M059J (cell line): ENCODE measurements at places on chromosomes 2 and 18.

GRCh38 chr2:39593439-39594393 is 72.0 kb upstream of the TMEM178A start:
- peak; percentile 77 for DNase-seq

DNA sequence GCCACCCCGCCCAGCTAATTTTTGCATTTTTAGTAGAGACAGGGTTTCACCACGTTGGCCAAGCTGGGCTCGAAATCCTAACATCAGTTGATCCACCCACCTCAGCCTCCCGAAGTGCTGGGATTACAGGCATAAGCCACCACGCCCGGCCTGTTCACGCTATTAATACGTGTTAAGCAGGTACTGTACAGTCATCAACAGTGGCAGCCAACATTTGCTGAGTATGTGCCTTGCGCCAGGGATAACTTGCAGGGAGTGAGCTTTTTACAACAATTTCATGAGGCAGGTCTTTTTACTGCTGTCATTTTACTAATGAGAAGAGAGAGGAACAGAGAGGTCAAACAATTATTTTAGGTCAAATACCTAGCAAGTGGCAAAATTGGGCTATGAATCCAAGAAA is 115.2 kb downstream of the AP1S3 start:
- DNase-seq = no peak

- DNase-seq = peak; percentile 92
These were observed 137.8 kb upstream of the RND3 start for GRCh38 chr2:150625303-150625702.

DNA sequence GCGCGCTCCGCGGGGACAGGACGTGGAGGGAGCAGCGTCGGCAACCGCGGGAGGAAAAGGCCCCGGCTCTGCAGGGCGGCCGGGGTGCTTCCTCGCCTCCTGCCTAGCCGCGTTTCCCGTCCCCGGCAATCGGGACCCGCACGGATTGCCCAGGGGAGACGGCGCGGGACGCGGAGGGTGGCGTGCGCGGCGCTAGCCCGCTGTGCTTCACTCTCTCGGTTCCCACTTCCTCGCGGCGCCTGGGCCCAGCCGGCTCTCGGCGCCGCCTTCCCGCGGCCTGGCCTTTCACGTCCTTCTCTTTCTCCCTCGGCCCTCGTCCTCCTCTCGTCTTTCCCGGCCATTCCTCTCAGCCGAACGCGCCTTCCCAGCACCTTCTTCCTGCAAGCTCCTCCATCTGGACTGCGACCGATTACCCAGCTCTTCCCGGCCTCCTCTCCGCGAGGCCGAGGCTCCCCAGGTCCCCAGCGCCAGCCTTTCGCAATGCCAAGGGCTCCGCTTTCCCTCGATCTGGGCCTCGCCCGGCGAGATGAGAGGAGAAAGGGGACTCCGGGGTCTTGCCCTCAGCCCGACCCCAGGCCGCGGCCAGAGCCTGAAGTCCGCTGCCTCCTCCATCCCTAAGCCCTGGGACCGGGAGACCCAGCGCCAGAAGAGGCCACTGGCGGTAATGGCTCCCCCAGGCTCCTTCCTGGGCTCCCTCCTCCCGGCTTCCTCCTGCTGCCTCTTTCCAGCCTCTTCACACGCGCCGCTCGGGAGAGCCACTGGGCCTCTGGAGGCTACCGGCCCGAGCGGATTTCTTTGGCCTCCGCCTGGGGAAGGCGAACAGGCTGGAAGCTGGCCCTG is 34.3 kb upstream of the ATP6V1B1 start:
- peak; percentile 37 for DNase-seq

DNA sequence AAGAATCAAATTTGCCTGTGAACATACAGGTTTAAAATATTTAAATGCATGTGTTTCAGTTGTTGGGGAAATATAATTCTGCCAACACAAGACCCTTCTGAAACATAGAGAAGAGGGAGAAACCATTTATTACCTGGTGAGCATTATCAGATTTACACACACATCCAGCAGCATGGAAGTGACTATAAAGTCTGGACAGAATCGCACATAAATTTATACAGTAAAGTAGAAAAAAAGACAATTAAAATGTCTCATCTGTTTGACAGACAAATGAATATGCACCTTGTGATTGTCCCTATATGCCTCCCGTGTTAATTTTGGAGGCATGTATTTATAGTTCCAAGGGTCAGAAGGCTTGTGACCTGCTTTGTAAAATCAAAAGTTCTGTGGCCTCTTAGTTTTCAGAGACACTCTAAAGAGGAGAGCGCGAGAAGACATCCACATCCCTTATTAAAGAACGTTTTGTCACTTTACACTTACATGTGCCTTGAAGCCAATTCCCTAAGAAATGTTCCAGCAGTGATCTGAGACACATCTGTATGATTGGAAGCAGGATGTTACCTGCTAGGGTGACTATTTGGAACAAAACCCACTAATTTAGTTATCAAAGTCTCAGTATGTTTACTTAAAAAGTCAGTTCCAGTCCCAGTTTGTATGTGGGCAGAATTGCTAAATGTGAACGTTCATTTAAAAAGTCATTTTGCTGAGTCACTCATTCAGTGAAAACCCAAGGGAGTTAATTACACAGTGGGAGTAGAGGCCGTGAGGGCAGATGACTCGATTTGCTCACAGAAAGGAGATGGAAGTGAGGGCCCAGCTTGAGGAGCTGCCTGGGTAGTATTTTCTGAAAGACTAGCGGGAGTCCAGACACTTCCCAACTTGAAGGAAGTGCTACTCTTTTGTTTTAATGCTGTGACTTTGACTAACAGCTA is 527.6 kb upstream of the MEX3C start:
- no peak for DNase-seq

GRCh38 chr2:209970711-209971110 is 31.7 kb upstream of the RPE start:
- DNase-seq = no peak

GRCh38 chr2:73254343-73255006 is 20.4 kb downstream of the CCT7 start:
- DNase-seq = no peak

DNA sequence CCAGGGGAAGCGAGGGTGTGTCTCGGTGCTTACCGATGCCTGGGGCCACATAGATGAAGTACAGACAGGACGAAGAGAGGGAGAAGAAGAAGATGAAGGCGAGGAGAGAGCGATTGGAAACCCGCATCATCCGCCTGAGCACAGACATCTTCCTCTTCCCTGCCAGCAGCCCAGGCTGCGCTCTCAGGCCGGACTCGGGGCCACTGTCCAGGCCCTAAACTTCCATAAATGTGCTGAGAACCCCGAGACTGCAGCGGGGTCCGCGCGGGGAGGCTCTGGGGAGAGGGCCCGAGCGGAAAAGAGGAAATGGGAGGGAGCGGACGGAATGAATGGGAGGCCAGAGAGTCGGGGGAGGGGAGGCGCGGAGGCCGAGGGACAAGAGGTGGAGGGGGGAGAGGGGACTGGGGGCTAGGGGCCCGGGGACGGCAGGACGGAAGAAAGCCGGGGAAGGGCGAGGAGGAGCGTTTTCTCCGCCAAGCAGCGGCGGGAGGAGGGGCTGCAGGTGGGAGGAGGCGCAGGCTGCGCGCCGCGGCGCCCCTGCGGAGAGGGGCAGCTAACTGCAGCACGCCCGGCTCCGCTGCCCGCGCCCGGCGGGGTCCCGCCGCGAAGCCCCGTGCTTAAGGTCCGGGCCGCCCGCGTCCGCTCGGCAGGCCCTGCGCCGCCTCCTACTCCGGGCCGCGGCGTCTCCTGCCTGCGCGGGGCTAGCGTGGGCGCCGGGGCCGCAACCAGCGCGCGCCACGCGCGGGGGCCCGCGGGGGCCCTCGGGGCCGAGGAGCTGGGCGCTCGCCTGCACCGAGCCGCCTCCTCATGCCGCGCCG is at the start of gene B4GALT6:
B4GALT6 (minus strand) TSS at position 303 of the 818 bp plus-strand sequence; CDS start at position 148, 155 bp downstream.
- no peak for DNase-seq

DNA sequence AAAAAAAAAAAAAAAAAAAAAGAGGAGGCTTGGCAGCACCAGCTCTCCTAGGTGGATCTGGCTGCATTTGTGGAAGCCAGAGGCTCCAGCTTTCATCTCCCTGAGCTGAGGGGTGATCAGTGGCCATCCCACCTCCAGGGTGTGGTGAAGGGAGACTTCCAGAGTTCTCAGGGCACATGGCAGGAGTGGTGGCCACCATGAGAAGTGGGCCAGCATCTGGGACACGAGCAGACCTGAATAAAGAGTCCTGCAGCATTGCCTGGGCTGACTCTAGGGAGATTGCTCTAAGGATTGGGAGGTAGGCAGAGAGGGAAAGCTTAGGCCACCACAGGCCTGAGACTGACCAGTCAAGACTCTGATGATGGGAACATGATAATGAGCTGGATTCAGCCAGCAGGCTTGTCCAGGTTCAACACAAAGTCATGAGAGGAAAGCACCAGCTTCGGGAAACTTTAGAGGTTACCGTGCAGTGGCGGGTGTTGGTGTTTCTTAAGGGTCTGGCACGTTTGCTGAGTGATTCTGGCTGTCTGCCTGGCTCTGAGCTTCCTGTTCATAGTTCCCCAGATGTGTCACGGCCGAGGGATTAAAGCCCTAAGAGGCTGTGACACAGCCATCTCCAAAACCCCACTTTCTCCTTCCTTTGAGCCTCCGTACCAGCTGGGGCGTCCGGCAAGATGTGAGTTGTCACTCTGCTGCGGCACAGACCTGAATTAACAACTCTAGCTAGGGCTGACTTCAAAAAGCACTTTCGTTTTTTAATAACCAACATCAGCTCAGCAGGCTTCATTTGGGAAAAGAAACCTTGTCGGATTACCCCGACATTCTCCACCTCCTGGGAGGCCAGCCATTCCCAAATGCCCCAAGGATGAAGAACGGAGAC is 38.3 kb upstream of the IL1R1 start:
- peak; percentile 95 for DNase-seq

DNA sequence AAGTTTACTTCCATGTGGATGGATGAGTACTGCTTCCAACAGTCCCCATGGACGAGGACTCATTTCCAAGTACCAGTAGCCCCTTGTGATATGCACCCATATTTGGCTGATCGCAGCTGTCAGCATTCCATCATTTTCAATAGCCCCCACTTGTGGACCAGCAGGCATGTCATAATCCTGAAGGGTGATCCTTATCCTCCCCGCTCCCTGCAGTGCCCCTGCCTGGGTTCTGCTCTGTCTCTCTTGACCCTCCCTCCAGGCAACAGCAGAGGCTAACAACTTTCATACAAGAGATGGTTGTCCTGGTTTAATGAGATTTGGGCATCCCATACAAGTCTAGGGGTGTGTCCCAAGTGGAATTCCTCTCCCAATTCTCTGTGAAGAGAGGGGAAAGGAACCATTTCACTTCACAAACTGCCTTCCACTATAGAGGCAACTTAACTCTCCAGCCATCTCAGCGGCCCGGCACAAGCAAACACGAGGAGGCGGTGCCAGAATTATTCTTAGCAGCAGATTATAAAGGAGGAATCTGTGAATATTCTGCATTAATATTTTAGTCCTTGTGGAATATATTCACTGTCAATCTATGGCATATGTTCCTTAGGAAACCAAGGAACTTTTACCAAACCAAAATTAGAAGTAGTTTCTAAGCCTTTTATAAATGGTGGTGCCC is 110.7 kb downstream of the RTN4 start:
- DNase-seq = no peak

DNA sequence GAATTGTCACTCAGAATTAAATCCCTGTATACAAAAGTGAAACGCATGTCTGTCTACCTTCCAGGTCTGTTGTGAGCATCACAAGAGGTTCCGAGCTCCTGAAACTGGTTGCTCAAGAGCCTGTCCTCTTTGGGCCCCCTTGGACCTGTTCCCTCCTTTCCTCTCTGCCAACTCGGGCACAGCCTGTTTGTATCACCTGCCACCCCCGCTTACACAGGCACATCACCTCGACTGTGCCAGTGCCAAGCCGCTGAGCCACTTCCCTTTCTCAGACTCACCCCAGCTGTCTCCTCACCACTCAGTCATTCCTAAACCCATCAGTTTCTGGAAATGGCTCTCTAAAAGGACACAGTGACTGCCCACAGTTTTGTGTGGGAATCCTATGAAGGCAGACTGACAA is 3.1 kb downstream of the EFR3B start:
- DNase-seq = no peak

GRCh38 chr18:49859021-49859359 is 45.7 kb upstream of the ACAA2 start:
- no peak for DNase-seq

DNA sequence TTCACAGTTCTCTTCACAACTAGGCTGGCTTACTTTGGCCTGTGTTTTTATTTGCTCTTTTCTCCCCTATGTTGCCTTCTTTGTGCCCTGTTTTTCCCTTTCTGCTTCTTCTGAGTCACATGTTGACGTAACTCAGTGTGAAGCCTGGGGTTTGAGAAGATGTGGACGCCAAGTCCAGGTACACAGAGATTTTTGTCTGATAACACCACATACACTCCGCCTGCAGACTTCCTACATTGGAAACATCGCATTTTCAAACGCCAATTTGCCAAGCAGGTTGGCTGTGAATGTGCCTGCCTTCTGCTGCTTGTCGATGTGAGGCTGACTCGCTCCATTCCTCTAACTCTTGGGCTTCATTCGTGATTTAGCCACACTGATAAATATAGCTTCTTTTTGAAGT is 62.6 kb upstream of the FN1 start:
- peak; percentile 51 for DNase-seq

DNA sequence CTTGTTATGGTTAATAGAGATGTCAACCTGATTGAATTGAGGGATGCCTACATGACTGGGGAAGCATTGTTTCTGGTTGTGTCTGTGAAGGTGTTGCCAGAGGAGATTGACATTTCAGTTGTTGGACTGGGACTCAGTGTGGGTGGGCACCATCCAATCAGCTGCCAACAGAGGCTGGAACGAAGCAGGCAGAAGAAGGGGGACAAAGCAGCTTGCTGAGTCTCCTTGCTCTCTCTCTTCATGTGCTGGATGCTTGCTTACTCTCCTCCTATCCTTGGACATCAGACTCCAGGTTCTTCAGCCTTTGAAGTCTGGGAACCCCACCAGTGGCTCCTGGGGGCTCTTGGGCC is 22.2 kb upstream of the SMAD4 start:
- DNase-seq = no peak

- DNase-seq = no peak
These were observed 498.7 kb downstream of the PTPRM start for GRCh38 chr18:8065773-8066172.

- no peak for DNase-seq
These were observed 5.3 kb upstream of the REG1A start for GRCh38 chr2:79114797-79115494.

DNA sequence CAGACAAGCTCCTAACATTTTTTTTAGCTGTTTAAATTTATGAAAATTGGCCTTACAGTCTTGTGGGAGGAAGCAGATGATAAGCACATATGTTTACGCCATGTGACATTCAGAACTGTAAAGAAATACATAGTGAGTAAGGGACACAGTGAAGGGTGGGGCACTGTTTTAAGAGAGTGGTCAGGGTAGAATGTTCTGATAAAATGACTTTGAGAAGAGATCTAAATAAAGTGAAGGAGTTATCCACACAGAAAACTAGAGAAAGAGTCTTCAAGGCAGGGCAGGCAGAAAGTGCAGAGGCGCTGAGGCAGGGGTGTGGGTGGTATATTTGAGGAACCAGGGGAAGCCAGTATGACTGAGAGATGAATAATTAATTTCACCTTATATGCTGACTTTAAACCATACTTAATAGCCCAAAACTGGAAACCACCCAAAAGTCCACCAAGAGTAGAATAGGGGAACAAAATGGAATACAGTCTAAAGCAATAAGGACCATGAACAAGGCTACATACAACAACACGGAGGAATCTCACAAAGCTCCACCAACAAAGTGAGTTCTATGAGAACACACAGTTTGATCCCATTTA is 8.6 kb downstream of the MREG start:
- no peak for DNase-seq

GRCh38 chr2:68512326-68512725 is 44.9 kb downstream of the APLF start:
- DNase-seq = no peak

- no peak for DNase-seq
These were observed 1251.6 kb upstream of the ZEB2 start for GRCh38 chr2:145771525-145771924.

- no peak for DNase-seq
These were observed 49.8 kb upstream of the COBLL1 start for GRCh38 chr2:164891460-164891859.
